ENCODE measurements at places on chromosomes 11 and 22.

DNA sequence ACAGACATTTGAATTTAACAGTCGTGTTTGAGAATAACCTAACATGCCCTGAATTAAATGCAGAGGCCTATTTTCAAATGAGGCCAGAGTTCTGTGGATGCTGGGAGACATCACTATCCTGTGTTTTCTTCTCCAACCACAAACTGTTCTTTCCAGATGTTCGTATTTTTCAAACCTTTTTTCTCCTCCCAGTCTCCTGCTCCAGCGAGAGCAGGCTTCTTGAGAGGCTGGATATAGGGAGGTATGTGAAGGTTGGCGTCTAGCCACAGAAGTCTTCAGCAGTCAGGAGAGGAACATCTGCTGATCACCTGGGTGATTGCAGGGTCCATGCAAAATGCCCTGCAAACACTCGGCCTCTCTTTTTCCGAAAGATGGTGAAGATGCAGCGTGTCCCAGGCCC is 126.3 kb downstream of the C11orf91 start:
- no peak for DNase-seq

GRCh38 chr11:65428578-65429067 is 6.0 kb downstream of the NEAT1 start:
- no peak for DNase-seq

DNA sequence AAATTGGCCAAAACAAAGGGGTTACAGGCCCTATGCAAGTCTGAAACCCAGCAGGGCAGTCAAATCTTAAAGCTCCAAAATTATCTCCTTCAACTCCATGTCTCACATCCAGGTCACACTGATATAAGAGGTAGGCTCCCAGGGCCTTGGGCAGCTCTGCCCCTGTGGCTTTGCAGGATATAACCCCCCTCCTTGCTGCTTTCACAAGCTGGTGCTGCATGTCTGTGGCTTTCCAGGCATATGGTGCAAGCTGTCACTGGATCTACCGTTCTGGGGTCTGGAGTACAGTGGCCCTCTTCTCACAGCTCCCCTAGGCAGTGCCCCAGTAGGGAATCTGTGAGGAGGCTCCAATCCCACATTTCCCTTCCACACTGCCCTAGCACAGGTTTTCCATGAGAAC is 519.6 kb downstream of the ETS1 start:
- no peak for DNase-seq

DNA sequence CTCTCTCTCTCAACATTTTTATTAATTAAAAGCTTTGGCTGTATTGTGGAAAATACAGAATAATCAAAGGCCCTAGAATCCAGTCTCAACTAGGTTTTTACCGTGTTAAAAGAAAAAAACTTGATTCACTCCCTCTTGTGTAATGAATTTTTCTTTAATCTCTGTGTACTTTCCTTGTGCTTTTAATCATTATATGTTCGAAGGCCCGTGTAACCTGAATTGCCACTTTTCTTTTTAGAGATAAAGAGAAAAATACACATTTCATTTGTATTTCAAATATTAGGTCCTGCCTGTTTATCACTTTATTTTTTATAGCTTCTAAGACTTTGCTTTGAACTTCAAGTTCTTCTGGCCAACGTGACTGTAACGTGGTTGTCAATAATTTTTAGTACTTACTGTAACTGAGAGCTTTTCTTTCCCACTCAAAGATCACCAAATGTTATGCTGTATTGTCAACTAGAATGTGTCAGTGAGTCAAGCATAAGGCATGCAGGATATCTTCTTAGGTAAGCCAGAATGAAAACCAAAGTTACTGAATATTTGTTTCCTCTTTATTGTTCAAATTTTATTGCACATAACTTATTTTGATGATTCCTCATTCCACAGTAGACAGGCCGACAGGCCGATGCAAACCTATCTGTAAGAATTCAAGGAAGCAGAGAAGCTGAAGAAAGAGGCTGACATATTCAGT is 23.3 kb upstream of the FAR1 start:
- no peak for DNase-seq

DNA sequence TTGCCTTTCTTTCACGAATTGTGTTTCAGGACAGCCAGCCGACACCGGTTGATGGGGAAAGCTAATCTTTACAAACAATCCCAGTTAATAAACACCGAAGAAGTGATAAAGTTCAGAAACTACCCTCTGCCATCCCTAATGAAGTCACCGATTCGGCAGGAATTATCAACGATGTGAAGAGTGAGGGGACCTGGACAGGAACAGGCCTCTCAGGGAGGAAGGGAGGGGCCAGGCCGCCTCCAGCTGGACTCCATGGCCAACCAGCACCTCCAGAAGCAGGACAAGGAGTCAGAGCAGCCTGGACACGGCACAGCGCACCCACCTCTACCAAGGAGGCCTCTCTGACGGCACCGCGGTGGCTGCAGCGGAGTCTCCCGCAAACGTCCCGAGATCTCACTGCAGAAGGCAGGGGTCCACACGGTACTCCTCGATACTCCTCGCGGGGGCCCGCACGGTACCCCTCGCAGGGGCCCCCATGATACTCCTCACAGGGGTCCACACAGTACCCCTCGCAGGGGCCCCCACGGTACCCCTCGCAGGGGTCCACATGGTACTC is 3.9 kb downstream of the TOLLIP start:
- DNase-seq = no peak

DNA sequence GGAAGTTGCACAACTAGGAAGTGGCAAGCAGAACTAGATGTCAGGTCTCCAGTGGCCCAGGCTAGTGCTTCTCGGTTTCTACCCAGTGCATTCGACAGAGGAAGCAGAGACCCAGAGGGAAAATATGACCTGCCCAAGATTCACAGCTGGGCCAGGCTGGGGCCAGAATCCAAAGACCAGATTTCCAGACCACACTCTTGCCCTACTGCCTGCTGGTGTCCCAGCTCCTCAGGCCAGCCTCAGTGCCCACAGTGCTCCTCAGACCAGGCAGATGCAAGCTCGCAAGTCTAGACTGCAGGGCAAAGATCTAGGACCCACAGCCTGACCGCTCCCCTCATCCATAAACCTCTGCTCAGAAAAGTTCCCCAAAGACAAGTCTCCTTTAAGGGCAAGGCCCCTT is 262.6 kb downstream of the BUD13 start:
- no peak for DNase-seq

DNA sequence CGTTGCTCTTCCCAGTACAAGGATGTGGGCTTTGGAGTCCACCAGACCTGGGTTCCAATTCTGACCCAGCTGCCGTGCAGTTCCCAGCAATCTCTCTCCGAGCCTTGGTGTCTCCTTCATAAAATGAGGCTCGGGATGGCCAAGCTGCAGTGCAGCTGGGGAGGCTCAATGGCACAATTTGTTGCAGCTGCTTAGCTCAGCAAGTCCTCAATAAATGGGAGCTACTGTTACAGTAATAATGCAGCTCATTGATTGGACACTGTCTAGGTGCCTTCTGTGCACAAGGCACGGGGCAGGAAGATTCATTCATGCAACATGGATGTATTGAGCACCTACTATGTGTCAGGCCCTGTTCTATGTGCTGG is 37.1 kb downstream of the SHISAL1 start:
- no peak for DNase-seq
